Calu3 (cell line): ENCODE measurements at places on chromosomes 12 and 14.
A peak's percentile ranks its signal among the peaks of the same experiment; 100 is the strongest.

- DNase-seq: no peak
Measured at GRCh38 chr14:88045705-88046104, 40.8 kb downstream of the GPR65 start.

DNA sequence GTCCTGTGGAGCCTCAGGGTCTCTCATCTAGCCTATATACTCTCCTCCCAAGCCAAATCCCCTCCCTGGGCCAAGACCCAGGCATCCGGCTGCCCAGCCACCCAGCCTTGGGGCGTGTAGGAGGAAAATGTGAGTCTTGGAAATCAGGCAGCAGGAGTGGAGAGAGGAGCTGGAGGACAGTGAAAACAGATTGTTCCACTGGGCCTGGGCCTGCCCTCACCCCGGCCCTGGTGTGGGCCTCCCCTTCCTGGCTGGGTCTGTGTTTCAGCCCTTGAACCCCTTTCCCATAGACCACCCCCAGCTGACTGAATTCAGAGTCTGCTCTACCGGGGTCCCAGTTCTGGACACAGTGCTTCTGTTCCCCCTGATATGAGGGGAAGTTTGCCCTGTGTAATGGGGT, 6.7 kb downstream of the ITGA5 start:
- no peak for DNase-seq

GRCh38 chr14:100350986-100351385, 27.8 kb downstream of the SLC25A47 start:
- no peak for DNase-seq

GRCh38 chr14:89339579-89339978, 77.5 kb downstream of the FOXN3 start:
- no peak for DNase-seq

DNA sequence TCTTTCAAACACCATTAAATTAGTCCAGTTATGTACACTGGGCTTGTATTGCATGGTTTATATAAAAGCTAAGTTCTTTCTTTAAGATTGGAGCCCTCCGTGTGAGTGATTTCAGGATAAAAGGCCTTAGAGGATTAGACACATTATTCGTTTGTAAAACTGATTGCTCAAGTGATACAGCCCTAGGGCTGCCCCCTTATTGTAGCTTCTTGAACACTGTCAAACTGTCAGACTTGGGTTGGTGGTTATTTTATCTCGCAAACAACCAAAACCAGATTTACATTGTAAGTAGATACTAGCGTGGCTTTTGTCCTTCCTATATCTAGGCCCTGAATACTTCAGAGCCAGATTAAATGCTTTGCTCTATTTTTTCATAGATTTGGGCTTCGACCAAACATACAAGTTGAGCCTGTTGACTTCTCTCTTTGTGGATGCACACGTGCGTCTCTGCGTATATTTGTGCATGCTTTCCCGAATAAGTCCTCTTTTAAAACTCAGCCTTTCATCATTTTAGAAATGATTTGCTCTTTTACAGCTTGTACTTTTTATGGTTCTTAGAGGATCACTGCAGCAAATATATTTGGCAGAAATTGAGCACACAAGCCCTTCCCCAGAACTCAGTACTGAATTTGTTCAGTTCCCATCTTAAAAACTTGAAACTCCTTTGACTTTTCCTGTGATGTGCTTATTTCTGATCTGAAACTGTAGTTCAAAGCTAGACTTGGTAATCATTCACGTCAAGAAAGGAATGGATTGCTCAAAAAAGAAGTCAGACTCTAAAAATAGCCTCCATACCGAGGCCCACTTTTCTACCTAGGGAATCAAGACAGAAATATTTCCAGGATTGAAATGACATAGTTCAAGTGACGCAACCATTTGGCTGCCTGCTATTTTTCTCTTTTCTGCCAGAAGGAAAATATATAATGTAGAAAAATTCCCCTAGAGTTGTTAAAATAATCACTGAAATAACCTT, 129.5 kb downstream of the ETV6 start:
- no peak for DNase-seq

DNA sequence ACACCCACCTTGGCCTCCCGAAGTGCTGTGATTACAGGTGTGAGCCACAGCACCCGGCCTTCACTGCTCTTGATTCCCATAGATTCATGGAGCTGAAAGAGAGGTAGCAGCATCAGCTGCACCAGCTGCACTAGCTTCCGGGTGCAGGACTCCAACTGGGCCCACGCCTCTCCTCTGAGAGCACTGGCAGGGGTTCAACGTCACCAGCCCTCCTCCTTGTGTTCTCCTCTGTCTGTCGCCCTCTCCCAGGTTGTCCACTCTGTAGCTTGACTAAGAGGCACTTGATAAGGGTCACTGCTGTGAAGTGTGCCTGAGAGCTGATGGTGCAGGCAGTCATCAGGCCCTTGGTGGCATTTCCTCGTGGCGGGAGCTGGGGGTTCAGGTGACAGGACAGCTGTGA, 28.3 kb downstream of the MLXIP start:
- no peak for DNase-seq

DNA sequence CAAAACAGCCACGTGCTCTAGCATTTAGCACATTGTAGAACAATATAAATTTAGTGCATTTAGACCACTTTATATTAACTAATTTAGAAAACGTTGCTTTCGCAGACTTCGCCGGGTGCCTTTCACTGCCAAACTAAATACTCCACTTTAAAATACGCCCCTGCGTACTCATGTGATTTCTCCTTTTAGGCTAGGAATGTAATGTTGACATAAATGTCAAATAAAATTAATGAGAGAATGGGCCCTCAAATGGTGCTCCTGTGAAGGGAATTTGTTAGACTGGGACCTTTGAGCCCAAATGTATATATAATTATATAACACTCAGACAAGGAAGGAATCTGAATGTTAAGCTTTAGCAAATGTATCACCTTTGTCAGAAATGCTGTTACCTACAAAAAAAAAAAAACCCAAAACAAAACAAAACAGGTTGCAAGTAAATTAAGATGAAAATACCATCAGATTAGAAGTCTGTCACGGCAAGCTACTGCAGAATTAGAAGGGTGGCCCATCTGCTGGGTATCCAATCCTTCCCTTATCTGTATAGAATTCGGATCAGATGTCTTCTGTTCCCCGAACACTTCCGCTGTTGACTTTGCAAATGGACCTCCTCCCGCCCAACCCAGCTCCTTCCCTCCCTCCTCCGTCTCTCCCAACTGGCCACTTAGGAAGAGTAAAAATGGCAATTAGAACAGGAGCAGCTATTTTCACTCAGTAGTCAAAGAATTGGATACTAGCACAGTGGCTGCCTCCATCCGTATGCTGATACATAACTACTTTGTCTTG, 159.3 kb upstream of the FOXN3 start:
- no peak for DNase-seq

DNA sequence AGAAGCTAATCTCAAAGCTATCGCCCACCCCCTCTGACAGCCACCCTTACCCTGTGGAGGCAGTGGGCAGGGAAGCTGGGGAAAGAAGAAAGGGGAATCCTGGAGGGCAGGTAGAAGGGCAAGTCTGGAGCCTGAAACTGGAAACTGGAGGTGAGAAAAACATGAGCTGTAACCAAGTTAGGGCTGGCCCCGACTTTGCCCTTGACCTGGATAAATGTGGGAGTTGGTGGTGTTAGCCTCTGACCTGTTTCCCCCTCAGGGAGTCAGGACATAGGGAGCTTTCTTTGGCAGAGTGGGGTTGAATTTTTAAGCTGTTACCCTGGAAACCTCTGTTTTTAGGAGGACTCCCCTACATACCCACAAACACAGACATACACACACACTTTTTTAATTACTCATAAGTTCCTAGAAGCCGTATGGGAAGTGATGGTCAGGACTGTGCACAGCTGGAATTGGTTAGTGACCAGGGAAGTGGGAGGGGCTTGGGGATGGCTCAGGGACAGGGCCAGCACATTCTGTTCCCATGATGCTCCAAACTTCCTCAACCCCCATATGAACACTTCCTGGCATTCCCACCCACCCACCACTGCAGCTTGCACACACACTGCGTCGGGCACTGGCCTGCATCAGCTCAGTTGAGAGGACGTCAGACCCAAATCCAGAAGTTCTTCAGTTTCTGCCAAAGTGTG, 5.0 kb upstream of the MMP19 start:
- no peak for DNase-seq

DNA sequence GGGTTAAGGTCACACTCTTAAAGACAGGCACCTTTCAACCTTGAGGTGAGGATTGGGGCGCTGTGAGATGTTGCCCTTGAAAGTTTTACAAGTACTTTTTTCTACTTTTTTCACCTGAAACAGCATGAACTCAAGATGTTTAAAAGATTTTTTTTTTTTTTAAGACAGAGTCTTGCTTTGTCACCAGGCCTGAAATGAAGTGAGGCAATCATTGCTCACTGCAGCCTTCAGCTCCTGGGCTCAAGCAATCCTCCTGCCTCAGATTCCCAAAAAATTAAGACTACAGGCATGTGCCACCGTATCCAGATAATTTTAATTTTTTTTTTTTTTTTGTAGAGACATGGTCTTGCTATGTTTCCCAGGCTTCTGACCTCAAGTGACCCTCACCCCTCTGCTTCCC, 243.9 kb downstream of the DIO2 start:
- DNase-seq: no peak

- peak; percentile 41 for DNase-seq
Measured at GRCh38 chr12:82682851-82683261, 3.9 kb upstream of the TMTC2 start.

DNA sequence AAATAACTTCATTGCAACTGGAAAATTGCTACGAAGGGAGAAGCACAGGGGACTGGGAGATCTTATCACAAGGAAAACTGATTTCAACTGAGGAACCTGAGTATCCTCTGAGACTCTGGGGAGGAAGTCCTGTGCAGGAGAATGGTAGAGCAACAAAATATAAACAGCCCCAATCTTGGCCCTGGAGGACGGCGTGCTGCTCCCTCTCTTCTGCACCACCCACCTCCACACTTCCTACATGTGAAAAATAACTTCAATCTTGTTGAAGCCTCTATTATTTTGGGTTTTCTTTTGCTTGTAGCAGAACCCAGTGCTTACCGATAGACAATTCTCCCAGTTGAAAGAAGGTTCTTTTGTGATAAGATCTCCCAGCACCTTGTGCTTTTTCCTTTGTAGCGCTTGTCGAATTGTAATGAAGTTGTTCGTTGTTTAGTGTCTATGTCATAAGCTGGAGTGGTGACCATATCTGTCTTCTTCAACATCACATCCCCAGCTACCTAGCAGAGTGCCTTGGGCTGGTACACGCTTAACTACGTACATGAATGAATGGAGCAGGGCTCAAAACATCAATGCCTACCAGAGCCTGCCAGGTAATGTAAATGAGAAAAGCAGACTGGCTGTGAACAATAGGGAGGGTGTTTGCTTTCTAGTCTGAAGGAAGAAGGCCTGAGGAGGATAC, 2.8 kb upstream of the CD4 start:
- no peak for DNase-seq
